ENCODE measurements at places on chromosomes 4 and X.

- no peak for DNase-seq
Measured at GRCh38 chr4:56650262-56651055, 30.6 kb downstream of the HOPX start.

GRCh38 chr4:149999485-150000074 is 78.7 kb upstream of the DCLK2 start:
- DNase-seq = no peak

- DNase-seq = no peak
Measured at GRCh38 chr4:5952975-5953951, 60.4 kb upstream of the CRMP1 start.

GRCh38 chrX:118773782-118774181 is 46.4 kb downstream of the IL13RA1 start:
- DNase-seq = no peak

DNA sequence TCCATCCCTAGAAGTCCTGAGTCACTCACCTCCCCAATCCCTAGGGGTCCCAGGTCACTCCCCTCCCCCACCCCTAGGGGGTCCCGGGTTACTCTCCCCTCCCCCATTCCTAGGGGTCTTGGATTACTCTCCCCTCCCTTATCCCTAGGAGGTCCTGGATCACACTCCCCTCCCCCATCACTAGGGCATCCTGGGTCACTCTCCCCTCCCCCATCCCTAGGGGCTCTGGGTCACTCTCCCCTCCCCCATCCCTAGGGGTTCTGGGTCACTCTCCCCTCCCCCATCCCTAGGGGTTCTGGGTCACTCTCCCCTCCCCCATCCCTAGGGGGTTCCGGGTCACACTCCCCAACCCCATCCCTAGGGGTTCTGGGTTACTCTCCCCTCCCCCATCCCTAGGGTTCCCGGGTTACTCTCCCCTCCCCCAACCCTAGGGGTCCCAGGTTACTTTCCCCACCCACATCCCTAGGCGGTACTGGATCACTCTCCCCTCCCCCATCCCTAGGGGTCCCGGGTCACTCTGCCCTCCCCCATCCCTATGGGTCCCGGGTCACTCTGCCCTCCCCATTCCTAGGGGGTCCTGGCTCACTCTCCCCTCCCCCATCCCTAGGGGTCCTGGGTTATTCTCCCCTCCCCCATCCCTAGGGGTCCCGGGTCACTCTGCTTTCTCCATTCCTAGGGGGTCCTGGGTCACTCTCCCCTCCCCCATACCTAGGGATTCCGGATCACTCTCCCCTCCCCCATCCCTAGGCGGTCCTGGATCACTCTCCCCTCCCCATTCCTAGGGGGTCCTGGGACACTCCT is 2.1 kb downstream of the ASMTL start:
- DNase-seq = no peak

DNA sequence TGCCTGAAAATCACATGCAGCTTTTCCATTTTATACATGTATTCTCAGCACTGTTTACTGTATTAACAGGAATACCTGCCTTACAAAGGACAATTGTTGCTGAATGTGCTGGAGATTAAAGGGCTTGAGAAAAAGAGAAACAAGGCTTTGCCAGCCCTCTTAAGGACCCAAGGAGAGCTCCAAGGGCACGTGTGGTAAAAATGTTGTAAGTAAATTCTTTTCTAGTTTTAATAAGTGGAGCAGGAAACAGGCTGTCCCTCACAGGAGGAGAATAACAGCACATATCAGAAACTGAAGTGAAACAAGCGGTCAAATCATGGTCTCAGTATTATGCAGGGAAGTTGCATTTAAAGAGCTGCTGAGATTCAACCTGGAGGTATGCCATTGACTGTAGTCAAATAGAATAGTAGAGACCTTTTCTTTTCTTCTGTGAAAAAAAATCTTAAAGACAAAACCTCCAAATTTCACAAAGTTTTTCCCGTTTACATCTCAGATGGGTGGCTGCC is 18.5 kb downstream of the IGFBP7 start:
- DNase-seq = no peak

Data from KG1 (cell line).